MG63 (cell line): ENCODE measurements at places on chromosomes 5 and 9. TPM values are rescaled to one million over a fixed set of nuclear protein-coding genes. Genes with fewer than 3 reads are reported as not detected.

DNA sequence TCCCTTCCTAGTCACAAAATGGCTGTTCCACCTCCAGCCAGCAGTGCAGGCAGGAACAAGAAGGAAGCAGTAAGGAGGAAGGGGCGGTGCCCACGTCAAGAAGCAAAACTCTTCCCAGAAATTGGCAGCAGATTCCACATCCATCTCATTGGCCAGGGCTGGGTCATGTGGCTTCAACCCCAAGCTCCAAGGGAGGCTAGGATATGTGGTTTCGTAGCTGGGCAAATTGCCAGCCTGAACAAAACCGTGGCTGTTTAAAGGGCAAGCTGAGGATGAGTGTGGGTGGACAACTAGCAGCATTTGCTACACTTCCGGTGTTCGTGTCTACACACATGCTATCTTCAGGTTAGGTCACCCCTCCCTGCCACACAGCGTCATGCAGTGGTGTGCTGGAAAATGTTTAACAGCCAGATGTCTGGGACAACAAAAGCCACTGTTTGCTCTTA lies 92.1 kb upstream of the MAP1B start:
- DNase-seq = peak; percentile 60

DNA sequence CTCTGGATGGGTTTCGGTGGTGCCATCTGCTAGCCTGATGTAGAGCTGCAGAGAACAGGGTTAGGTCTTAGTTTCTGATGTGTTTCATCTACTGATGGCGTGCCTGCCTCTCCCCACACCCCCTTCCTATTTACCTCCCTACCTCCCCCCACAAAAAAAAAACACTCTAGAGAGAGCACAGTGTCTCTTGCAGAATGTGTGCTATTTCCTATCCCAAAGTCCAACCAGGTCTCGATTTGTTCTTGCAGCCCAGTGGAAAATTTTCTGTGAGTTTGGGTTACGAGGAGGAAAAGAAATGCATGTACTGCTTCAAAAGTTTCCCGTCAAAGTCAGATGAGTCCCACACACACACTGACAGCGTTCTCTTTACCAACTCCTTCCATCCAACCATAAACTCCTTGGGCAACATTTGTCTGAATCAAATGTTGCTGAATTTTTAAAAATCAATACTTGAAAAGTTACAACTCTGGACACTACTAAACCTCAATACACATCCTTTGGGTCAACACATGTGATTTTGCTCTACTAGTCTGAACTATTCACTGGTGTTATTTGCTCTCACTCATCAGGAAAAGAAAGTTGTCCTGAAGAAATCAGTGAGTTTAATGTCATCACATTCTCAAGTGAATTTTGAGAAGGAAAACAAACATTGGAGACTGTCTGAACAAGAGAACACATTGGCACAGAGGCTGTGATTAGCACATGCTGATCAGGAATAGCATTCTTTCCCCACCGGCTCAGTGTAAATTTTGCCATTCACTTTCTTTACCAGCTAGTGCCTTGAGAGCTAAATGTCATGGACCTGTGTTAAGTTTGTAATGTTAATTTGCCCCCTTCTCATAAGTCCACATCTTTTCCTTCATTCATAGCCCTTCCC lies 84.1 kb downstream of the MAMDC2 start:
- no peak for DNase-seq

DNA sequence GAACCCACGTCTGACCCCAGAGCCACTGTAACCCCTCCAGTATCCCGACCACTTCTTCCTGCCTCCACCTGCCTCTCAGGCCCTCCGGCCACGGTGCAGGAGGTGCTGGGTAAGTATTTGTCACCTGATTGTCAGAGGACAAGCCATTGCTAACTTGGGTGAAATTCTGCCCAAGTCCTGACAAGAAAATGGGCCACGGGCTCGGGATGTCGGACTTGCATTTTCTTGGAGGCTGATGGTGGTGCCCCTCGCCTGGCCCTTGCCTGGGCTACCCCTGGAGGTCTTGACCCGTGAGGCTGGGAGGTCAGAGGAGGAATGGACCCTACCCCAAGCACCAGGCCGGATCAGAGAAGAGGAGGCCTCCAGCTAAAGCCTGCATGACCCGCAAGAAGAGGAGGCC lies 149.7 kb upstream of the COL5A1 start:
- no peak for DNase-seq

- peak; percentile 55 for DNase-seq
Measured at GRCh38 chr9:14256588-14256987, 57.4 kb downstream of the NFIB start.

DNA sequence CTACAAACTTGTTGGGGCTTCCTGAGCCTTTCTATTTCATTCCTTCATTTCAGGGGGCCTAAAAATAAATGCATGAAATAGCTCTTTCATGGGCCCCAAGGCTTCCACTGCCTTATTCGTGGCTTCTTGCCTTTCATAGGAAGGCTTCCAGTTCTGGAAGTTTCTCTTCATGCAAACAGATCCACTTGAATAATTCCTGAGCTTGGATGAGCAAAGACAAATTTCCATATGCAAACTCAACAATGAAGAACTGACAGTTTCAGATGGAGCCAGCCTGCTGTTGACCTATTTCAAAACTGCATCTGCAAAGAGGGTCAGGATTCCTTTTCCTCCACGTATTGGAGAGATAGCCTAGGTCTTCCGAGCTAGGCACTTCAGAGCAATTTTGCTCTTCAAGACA lies 142.1 kb downstream of the MLLT3 start:
- DNase-seq = no peak

DNA sequence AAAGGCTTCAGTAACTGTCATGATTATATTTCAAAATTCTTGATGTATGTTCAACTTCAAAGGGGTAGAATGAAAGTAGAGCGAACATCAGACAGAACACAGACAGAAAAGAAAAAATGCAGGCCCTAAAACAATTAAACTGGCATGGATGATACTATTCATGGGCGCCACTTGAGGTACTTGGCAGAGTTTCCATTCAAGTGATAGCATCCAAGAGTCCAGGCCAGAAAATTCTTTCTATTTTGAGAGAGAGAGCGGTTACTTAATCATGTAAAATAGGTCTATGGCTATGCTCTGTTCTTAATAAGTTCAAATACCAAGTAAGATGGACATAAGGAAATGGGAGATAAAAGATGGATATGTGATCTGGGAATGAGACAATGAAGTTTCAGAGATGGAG lies 21.4 kb upstream of the PRR16 start:
- DNase-seq = no peak

- no peak for DNase-seq
Measured at GRCh38 chr9:65403721-65404120, 118.7 kb upstream of the FOXD4L5 start.

DNA sequence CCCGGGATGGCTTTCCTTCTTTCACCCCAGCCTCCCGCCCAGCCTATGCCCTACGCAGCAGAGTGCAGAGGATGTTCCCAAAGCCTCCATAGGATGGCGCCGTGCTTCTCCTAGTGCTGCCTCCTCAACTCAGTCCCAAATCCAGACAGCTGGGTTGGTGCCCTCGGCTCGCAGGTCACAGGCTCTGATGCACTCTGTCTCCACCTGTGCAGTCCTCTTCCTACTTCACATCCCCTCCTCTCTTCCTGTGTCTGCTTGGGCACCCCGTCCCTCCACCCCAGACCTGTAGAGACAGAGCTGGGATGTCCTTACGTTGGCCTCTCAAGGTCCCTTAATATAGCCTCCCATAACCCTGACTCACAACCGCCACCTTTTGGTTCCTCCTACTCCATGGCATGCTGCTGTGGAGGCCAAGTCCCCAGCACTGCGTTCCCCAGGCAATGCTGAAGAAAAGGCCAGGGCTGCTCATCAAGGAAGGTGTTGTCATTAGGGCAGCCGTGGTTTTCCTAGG lies 314.4 kb downstream of the GADD45G start:
- DNase-seq = no peak

DNA sequence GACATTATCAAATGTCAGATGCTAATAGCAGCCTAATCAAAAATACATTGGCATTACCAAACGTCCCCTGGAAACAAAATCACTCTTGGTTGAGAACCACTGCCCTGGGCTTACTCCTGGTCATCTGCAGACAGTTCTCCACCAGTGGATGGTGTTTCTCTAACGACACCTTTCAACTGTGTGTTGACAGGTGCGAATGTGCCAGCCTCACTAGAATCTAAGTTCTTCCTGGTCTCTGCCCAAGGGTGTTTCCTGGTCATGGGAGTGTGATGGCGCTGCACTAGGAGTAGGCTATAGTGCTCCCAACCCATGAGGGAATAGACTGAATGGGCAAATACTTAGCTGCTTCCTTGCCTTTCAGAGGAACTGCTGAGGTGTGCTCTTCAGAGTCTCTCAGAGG lies 105.9 kb downstream of the MRPS27 start:
- DNase-seq = no peak

- DNase-seq = no peak
Measured at GRCh38 chr9:26919698-26920097, 27.1 kb upstream of the CAAP1 start.

DNA sequence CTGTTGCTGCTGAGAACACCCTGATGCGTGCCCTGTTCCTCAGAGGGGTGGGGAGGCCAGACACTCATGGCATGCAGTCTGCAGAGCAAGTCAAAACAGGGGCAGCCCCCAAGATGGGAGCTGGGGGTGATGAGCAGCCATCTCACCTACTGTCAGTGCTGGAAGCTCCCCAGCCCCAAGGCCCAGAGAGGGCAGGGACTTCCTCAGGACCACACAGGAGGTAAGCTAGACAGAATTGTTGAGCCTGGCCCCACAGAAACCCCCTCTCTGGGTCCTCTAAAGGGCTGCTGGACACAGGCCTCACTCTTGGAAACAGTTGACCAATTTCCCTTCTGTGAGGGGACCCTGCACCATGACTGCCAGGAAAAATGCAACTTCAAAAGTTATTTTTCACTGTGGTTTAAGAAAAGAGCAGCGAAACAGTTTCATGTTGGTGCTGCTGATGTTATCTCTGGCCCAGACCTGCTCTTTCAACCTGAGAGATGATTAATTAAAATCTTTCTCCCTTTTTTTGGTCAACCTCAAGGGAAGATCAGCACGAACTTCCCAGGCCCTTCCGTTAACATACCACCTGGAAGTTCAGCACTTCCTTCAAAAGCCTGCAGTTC lies 9.6 kb downstream of the CSF2 start:
- DNase-seq = no peak

GRCh38 chr5:38045446-38045845 lies 205.6 kb upstream of the GDNF start:
- no peak for DNase-seq

ACTBL2 gene
- total RNA-seq = 0.30 and 1.8 TPM in 2 replicates

GAS1 gene
- total RNA-seq = 6.5 and 12.4 TPM in 2 replicates

DOCK2 gene
- total RNA-seq = 0.39 and 12.6 TPM in 2 replicates

RASGRF2 gene
- total RNA-seq = 2.7 and 3.6 TPM in 2 replicates
